ENCODE measurements at places on chromosomes 1 and 21.
A peak's percentile ranks its signal among the peaks of the same experiment; 100 is the strongest.

- DNase-seq = no peak
These were observed 63.3 kb downstream of the DHRS3 start for GRCh38 chr1:12554521-12555305.

GRCh38 chr1:147388969-147389368 lies 146.5 kb downstream of the CHD1L start:
- no peak for DNase-seq

- DNase-seq = no peak
These were observed 2.2 kb upstream of the TMEM51 start for GRCh38 chr1:15151377-15151806.

DNA sequence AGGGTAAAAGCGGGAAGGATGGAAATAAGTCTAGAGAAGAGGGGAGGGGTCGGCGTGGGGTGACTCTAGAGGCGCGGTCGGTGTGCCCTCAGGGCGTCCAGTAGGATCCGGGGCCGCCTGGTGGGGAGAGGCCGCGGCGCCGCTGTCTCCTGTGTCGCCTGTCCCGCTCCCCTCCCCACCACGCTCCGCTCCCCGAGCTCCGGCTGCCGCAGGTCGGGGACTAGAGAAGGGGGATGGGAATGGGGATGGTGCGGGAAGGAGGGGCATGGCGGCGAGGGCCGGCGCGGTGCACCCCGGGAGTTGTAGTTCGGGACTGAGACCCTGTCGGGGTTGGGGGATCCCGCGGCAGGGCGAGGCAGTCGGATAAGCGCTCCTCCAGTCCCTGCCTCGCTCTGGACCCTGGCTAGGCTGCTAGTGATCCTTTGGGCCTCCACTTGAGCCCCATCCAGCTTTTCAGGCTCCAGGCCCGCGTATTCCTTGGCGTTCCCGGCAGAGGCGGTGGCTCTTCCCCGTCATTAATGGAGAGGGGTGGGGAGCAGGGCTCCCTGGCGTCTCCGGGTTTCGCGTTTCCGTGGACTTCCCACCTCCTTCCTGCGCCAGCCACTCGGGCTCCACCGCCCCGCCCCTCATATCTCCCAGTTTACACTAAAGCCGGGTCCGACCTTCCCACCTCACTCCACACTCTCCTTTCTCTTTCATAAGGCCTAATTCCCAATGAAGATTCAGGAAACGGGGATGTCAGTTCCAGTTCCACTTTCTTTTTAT lies at the start of gene ENTREP3:
TSS of gene ENTREP3 (minus strand) at position 241 of the 765 bp plus-strand sequence. CDS start 606 bp downstream, outside the sequence.
- DNase-seq = peak; percentile 64

GRCh38 chr1:86429835-86430234 lies 5.9 kb downstream of the CLCA2 start:
- DNase-seq = no peak

DNA sequence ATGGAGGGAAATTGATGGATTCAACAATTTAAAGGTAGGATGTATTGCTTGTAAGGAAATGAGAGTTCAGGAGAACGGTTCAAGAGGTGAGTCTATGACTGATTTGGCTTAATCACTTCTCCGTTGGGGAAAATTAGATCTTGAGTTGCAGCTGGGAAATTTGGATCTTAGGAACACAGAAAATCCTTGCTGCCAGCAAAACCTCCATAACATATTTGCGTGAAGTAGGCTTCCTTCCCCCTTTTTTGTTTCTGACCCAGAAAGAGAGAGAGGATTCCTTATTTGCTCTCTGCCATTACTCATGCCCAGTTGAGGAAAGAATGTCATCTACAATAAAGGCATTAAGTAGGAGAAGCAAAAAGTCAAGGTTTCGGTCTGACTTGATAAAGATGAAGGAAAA lies 73.5 kb upstream of the PDC start:
- no peak for DNase-seq

Data from stimulated activated CD8-positive, alpha-beta memory T cell treated with anti-CD3 and anti-CD28 coated beads, Interleukin-15, amount 100 ng/mL, for 48 hours (primary cell).